SIG-M5 (cell line): ENCODE measurements at places on chromosomes 4 and X.

DNA sequence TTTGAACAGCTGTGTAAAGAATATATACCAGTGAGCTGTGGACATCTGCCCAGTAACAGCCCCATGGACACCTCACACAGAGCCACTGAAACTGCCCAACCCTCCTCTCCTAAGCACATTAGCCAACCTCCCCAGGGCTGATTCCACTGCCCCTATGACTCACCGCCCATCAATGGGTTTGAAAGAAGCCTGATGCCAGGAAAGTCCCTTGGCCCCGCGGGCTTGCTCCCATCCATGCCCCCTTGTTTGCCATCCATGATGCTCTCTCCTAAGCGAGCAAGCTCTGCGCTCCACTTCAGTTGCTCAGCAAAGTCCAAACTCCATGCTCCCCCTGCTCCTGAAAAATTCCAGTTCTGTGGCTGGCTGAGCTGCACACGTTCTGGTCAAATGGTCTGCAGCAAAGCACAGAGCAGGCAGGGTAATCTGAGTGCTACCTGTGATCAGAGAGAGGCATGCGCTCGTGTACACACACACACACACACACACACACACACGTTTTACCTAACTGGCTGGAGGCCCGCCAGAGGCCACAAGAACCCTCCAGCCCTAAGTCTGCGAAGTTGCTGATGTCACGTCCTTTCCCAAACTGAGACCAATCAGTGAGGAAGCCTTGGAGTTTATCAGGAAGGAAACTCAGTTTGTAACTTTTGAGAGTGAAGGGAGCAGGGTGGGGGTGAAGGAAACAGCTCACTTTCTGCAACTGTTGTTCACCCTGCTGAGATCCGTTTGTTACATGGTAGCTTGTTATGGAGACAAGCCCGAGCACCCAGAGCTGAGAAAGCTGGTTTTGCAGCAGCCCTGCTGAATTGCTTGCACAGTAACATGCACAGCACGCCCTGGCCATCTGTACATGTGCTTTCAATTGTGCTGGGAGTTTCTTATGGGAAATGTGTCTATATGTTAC lies at the start of gene ASB9:
ASB9 (minus strand) TSS at position 466 of the 904 bp plus-strand sequence; CDS start at position 257, 209 bp downstream.
- DNase-seq: no peak

- no peak for DNase-seq
These were observed 141.6 kb upstream of the AADAT start for GRCh38 chr4:170231377-170231776.

GRCh38 chrX:39327255-39327654 lies 526.0 kb downstream of the MID1IP1 start:
- DNase-seq: no peak

DNA sequence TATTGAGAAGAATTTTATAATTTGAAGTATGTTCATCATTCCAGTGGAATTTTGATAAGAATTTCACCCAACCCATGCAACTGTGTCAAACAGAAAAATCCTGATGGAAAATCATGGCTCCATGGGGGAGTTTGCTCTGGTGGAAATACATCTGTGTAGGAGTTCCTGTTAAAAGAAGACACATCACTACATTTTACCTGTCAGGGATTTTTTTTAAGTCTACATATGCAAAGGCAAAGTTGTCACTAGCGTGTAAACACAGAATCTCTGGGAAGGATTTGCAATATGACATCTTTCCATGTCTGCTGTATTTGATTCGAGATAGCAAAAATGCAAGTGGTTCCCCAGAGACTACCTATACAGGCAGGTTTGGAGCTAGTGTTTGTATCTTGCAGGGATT lies 581.0 kb downstream of the KCNIP4 start:
- DNase-seq: no peak

- DNase-seq: no peak
These were observed 42.9 kb upstream of the DDX60 start for GRCh38 chr4:168361365-168362024.

DNA sequence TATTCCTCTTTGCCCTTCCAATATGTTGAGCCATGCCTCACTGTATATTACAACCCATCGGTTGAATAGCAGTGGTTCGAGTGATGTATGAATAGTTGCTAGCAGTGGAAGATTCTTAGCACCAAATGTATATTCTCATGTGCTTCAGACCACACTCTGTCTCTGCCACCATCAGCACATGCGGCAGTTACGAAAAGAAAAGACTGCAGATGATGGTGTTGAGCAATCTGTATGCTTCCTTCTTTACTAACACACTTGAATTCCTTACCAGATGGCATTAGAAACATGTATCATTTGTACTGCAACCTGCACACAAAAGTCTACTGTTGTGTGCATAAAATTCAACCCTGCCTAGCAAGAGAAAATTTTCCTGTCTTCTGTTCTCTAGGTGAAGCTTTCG lies 214.6 kb downstream of the ENOX2 start:
- DNase-seq: no peak

GRCh38 chrX:138858438-138858837 lies 146.9 kb upstream of the FGF13 start:
- no peak for DNase-seq

DNA sequence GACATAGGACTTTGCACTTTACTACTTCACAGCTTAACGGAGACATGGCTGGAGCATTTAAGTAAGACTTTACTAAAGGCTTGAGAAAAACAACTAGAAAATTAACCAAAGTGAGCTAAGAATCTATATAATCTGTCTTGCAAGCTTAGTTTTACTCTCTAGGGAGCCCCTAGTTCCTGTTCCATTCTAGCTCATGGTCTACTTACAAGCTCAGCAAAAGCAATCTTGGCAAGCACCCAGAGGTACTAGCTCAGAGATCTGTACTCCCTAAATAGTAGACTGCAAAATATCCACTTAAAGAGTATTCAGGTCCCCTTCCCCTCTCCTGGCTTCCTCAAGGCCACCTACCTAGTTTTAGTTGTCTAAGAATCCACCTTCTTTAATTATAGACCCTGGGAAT lies 469.0 kb downstream of the IDS start:
- DNase-seq: no peak

- no peak for DNase-seq
These were observed 153.8 kb upstream of the RAPGEF2 start for GRCh38 chr4:158949099-158949498.

DNA sequence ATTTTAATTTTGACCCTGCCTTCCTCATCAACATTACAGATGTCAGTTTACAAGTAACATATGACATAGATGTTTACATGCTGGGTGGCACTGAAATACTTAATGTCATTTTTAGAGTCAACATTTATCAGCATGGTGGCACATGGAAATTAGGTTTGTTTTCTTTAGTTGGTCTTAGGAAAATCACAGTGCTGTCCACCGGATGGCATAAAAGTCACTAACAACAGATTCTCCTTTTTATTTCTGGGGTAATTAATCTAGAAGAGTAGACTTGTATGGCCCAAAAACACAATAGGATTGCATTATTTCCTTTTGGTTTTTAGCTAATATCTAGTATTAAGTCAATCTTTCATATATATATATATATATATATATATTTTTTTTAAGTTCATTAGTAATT lies 88.6 kb upstream of the HHIP start:
- DNase-seq: no peak

- no peak for DNase-seq
These were observed 53.7 kb downstream of the UPRT start for GRCh38 chrX:75327607-75328006.

DNA sequence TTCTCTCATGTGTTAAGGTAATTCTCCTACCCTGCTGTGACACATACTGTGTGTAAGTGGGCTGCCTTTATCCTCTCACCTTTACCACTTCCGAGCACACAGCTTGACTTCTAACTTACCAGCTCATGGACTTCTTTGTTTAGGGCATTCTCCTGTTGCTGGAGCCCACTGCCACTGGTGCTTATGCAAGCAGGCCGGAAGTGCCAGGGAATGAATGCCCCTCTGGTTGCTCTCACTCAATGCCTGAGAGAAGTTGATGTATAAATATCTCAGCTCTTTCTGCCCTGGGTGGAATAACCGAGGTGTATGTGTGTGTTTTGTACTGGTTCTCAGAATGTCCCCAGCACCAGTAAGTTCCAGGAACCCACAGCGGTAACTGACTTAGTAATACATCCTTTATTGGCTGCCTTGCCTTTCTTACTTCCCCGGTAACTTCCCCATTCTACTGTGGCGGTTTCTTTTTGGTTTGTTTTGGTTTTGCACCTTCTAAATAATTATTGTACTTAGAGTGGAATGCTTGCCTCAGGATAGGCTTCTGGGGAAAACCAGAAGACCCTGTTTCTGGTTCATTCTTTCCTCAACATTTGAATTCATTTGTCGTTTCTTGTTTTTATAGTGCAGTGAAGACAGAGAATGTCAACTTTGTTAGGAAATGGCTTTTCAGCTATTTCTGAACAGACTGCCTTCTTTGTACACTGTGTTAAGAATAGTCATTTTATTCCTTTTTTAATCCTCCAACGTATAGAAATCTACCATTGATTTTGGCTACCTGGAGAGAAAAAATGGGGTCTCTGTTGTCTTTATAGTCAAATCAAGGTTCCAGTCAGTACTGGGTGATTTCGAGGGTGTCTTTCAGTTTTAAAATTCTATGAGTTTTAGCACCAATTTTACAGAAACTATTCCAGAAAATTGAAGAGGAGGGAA lies 45.4 kb downstream of the CXorf58 start:
- peak; percentile 18 for DNase-seq

DNA sequence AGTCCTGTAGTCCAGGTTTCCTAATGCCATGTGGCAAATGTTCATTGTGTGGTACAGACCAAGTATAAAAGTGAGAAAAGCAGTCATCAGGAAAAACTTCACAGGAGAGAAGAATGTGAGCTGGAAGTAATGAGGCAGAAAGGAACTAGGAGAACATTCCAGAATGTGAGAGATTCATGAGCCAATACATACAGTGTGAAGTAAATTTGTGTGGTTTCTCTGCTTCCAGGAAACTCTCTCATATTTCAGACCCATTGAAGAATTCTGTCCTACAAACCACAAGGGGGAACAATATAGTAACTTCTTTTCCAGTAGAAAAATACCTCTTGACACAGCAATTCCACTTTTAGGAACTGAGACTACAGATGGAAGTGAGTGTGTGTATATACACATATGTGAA lies 136.5 kb downstream of the RNF150 start:
- no peak for DNase-seq

DNA sequence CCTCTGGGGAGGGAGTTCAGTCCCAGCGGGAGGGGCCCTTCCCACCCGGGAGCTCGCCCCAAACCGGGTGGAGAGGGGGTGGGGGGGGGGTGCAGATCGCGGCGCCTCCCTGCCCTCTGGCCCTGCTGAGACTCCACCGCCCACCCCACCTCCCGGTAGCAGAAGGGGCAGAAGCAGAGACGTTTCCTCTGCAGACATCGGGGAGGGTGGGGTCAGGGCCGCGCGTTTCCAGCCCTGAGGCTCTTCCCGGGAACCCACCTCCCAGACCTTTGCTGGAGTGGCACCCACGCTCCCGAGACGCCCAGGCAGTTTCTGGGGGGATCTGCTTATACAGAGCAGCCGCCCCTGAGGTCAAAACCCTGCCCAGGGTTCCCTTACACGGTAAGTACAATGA lies 30.2 kb downstream of the CPLX1 start:
- DNase-seq: no peak

DNA sequence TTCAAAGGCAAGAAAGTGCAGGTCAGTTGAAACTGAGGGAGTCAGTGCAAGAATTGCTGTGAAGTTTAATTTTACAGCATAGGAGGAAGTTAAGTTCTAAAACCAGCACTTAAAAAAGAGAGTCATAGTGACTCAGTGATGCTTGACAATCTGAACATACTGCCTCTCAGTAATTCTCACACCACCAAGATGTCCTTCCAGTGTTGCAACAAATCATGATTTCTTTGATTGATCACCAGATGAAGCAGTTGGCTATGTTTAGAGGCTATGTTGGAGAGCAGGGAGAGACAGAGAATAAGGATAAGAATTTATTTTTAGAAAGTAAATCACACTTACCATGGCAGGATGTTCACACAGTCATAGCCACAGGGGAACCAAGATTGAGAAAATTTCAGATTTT lies 13.2 kb downstream of the TRIM2 start:
- no peak for DNase-seq

DNA sequence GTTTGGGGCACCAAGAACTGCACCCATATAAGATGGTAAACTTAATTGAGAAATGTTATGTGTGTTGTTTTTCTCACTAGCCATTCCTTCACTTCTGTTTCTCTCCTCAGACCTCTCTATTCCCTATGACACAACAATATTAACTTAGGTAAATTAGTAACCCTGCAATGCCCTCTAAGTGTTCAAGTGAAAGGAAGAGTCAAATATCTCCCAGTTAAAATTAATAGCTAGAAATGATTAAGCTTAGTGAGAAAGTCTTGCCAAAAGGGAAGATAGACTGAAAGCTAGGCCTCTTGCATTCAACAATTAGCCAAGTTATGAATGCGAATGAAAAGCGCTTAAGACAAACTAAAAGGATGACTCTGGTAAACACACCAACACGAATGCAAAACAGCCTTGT lies 132.9 kb upstream of the KLF8 start:
- DNase-seq: no peak

DNA sequence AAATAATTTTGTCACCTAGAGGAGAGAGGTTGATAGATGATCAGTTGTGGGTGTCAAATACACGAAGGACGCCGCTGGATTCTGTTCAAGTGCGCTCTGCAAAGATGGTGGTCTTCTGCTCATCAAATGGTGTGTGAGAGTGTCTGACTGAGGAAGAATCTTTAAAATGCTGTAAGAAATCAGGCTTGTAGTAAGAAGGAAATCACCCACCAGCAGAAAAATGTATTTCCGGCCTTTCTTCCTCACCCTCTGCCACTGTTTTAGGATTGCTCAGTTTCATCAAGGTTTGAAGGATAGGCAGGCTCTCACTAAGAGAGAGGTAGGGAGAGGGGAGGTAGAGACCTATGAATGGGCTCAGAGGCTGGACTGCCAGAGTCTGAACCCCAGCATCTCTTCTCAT lies 28.7 kb downstream of the RHOH start:
- no peak for DNase-seq

DNA sequence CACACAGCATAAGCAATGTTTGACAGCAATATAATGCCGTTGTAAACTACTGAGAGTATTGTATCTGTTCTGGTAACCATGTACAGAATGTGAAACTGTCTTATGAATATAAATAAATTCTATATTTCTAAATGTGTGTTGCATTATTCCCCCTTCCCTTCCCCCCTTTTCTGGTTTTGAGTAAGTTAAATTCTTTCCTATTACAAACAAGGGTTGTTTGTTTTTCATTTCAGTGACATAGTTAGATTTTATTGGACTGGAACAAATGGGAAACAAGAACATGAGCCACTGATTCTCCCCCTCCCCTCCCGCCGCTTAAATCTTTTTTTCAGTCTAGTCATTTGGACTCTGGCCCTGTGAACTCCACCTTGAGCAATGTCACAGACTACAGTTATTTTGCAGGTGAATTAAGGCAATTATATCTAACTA lies 69.8 kb downstream of the GPAT3 start:
- no peak for DNase-seq

GRCh38 chrX:123217077-123217476 lies 33.0 kb downstream of the GRIA3 start:
- DNase-seq: no peak

DNA sequence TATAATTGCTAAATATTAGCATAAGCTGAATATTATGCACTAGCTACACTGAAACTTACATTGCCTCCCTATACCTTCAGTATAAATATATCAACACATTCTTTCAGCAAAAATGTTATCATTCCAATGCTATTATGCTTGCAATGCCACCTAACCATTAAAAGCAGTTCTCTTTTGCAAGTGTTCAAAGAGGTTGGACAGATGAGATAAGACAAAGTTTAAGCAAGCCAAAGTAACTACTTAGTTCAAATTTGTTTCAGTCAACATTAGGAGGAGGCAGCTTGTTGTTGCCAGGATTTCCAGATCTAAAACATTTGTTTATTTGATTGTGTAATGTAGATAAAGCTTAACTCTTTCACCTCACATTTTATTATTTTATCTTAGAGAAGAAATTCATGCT lies 323.9 kb upstream of the FAM241A start:
- no peak for DNase-seq

GRCh38 chr4:57151481-57151880 lies 41.3 kb upstream of the IGFBP7 start:
- no peak for DNase-seq
